WTC11 (cell line): ENCODE measurements at places on chromosomes 7 and 10.

GRCh38 chr10:104331208-104331838, 6.9 kb downstream of the ITPRIP start:
- no peak for DNase-seq

- DNase-seq = no peak
Observed at GRCh38 chr7:19958309-19958896, 185.0 kb upstream of the TMEM196 start.

DNA sequence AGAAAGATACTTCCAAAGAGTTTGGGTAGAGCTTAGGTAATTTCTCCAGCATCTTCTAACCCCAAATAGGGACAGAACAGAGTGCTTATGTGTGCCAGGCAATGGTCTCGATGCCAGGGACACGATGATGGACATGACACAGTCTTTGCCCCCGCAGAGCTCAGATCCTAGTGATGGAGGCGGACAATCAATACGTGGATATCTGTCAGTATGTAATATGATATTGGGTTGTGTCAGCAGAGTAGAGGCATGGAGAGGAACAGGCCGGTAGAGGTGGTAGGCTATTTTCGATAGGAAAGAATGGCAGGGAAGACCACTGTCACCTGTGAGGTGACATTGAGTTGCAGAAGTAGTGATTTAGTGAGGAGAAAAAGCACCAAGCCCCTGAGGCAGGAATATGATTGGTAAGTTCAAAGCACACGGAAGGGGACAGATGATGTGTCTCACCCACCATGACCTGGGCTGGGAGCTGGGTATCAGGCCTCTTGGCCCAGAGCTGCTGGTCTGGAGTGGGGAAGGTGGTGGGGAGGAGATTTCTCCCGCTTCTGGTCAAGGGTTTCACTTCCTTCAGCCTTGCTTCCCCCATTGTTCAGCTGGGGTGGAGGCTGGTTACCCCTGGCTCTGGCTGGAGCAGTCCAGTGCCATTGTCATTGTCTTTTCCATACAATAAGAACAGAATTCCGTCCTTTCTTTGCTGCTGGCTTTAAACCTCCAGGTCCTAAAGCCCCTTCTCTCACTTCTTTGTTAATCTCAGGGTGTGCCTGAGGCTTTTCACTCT, 36.0 kb upstream of the SRGN start:
- DNase-seq = no peak

DNA sequence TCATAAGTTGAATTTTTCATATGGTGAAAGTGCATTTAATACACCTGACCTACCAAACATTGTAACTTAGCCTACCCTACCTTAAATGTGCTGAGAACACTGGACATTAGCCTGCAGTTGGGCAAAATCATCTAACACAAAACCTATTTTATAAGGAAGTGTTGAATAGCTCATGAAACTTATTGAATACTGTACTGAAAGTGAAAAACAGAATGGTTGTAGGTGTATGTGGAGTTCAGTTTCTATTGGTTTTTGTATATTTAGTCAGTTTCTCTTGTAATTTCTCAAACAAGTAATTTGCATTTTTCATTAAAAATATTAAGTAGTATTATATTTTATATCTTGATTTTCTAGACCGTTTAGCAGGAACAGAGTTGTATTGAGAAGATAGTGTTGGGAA, 15.3 kb downstream of the CCDC7 start:
- DNase-seq = no peak

DNA sequence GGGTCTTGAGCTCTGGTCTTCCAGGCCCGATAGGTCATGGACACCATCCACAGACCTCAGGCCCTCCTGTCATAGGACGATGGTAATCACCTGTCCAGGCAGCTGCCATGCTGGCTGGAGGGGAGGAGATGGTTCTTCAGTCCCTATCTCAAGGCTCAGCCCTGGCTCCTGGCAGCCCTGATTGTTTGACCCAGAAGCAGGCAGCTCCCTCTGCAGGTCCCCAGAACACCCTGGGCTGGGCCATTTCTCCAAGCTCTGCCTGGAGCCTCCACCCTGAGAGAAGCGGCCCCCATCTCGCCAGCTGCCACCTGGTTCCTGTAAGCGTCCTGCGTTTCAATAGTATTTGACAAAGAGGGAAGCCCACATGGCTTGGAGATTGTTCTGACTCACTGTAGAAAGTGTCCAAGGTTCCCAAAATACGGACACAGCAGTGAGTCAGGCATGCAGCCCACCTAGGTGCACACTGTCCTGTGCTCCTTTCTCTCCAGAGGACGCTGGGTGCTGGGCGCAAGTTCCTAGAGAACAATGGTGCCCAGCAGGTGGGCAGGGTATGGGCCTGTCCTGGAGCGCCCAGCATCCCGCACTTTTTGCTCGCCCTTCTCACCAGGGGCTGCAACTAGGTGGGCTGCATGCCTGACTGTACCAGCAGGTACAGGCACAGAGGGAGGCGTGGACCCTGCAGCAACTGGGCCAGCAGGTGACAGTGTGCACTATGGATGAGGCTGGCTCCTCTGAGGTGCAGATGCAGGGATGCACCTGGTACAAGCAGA, 72.4 kb upstream of the EBF3 start:
- no peak for DNase-seq

GRCh38 chr10:43174969-43175368, 36.7 kb downstream of the CSGALNACT2 start:
- DNase-seq = no peak

DNA sequence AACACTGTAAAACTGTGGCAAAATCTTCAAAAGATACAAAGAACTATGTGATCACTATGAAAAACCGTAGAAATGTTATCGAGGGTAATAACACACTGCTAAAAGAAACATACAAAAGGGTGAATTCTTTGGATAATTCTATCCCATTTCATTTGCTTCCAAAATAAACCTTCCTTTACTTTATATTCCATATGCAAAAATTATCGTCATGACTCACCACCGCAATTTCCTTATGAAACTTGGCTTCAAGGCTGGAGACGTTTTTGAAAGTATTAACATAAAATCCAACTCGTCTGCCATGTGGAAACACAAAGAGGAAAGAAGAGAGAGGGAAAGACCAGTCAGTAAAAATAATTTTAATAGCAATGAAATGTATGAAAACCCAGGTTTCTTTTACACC, 165.2 kb downstream of the AMPH start:
- DNase-seq = no peak

DNA sequence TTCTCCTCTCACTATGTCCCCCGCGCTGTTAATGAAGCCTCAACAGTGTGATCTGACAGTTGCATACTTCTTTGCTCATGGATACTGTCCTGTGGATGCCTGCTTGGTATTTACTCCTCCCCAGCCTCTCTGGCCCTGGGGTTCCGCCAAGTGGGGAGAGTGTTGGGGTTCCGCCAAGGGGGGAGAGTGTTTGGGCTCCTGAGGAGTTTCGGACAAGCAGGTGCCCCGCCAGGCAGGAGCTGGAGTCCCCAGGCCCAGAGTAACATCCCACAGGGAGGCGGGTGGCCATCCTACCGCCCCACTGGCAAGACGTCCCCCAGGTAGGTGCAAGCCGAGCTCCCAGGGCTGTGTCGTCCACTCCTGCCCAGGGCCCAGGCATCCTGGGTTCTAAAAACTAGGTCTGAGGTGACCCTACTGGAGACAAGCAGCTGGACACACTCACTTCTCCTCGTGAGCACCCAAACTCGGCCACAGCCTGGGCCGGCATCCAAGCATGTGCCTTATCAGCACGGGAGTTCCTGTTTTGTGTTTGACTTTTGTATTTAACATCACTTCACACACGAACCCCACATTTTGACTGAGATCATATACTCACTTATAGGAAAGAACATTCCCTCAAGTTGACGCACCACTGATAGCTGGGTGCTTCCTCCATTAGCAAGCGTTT, 34.2 kb downstream of the CAMK2B start:
- DNase-seq = peak; percentile 0

GRCh38 chr10:78972160-78972946, 96.4 kb upstream of the ZMIZ1 start:
- DNase-seq = no peak

- no peak for DNase-seq
Observed at GRCh38 chr7:70314221-70314620, 715.9 kb downstream of the AUTS2 start.

GRCh38 chr10:94428766-94429707, 26.7 kb downstream of the TBC1D12 start:
- no peak for DNase-seq

- no peak for DNase-seq
Observed at GRCh38 chr10:88949051-88949450, 3.5 kb downstream of the ACTA2 start.

DNA sequence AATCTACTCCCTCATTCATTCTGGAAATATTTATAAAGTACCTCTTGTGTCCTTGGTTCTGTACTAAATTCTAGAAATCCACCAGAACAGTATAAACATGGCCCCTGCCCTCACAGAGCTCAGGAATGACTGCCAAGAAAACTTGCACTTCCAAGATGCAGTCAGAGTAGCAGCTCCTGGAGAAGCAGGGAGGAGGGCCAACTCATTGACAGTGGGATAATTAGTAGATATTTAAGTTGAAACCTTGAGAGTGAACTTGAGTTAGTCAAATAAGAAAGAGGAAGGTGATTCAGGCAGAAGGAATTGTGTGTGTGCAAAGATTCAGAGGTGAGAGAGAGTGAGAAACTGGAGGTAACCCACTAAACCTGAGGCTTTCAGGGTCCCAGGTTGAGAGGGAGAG, 182.2 kb upstream of the INHBA start:
- DNase-seq = no peak

DNA sequence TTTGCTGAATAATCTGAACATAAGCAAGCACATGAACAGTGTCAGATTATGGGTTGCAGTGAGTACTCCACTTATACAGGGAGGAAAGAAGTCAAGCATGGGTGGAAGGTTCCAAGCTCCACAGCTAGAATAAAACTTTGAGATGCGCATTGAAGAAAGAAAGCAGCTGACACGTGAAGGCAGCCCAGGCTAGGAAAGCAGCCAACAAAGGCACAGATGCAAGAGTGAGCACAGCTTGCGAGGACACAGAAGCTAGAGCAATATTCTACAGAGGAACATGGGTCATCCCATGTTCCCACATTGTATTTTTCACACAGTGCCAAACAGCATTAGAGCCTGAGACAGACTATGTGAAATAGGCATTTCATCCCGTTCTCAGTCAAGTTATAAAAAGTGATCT, 194.6 kb upstream of the TBX20 start:
- no peak for DNase-seq

DNA sequence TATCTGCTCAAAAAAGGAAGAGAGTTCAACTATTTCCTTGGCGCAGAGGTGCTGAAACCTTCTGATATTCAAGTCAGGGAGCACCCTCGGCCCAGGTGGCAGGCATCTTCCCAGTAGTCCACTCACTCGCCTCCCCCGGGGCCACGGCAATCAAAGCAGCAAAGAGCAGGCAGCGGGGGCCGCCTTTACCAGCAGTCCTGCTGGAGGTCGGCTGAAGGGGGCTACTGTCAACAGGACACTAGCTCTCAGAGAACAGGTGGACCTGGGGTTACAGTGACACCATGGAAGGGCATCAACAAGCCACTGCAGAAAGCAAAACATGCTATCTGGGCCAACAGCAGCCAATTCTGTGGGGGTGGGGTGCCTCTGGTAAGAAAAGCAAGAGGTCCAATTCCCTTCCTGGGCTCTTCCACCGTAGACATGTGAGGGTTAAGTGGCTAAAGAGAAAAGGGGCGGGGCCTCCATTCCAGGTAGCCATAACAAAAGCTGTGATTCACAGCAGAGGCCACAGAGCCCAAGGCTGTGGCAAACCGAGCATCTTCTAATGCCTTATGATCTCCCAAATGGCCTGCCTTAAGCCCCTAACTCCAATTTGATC, 9.4 kb downstream of the FZD9 start:
- DNase-seq = no peak

DNA sequence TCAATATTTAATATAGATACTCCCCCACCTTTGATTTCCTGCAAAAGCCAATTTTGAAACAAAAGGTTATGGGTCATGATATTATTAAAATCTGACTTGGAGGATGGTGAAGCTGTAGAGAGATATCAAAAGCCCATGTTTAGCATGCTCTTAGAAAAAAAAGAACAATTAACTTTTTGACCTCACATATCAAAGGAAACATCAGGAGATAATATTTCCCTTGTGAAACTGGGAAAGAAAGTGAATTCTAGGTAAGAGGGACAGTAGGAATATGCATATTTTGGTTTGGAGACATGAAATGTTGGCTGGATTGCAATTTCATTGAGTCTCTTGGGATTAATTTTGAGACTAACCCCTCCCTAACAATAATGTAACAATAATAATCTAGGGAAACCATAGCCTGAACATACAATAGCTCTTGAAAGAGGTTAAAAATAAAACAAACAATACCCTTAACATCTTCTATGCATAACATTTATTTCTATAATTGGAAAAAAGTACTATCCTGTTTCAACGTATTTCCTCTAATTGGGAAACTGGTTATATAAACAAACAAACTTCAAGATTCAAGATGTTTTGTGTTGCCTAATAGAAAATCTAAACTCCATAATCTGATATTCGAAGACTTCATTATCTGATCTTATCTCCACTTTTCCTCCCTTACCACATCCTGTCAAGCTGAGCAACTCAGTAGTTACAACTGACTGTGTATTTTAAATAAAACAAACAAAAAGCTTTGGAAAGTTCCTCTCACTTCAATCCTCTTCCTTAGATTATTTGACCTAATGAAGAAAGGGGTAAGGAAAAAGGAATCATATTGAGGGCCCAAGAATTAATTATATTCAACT, 14.8 kb downstream of the TMEM26 start:
- no peak for DNase-seq

DNA sequence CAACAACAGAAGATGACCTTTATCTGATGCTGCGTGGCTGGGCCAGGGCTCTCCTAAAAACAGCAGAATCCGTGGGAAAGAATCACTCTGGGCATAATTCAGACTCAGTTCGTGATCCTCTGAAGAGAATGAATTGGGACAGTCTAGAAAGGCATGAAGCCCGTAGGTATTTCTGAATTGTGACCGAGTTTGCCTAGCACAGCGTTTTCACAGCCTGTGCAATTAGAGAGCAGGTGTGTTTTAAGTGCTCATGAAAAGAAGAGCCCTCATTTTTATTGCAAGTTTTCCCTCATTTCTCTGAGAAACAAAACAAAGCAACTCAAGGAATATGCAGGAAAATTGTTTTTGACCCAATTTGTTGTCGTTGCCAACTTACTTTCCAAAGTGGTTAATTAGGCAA, 366.2 kb downstream of the WDR11 start:
- DNase-seq = no peak

GRCh38 chr10:4529266-4529665, 296.7 kb upstream of the AKR1E2 start:
- DNase-seq = no peak

DNA sequence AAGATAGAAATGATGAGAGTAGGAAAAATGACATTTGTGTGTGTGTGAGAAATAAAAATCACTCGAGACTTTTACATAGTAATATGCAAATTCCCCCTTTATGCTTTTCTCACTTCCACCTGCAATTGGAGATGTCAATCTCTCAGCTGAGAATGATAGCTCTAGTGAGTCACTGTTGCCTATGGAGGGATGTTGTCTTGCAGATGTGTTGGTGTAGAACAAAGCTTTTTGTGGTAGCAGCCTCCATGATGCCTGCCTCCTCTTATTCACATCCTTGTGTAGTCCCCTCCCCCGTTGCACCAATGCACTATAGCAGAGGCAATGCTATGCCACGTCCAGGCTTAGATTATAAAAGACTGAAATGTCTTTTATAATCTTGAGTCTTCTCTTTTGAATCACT, 33.8 kb downstream of the SPAG6 start:
- DNase-seq = no peak
